ENCODE measurements at places on chromosomes 16 and 17. TPM values are rescaled to one million over a fixed set of nuclear protein-coding genes. Genes with fewer than 3 reads are reported as not detected.
A peak's percentile ranks its signal among the peaks of the same experiment; 100 is the strongest.

DNA sequence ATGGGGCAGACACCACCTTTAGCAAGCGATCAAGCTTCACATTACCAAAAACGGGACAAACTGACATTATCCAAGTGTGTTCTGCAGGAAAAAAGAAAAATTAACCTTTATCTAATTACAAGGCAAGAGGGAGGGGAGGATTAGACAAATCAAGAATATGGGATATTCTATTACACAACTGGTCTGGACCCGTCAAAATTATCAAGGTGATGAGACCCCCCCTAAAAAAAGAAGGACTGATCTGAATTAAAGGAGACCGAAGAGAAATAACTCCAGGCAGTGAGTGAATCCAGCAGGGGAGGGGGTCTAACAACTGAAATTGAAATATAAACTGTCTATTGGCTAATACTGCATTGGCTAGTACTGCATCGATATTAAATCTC lies 424 bp upstream of the NUBP1 start:
- H3K27me3 ChIP-seq = no peaks in the 10 kb centered on the region
- H3K4me3 ChIP-seq = peak overlapping the region; percentile 94
- H3K36me3 ChIP-seq = peaks cover 38% of the 10 kb centered on the region
- DNase-seq = no peak

- peaks cover 65% of the 10 kb centered on the region for H3K4me1 ChIP-seq
- peak overlapping the region; percentile 100 for H3K27ac ChIP-seq
- peak overlapping the region; percentile 96 for H3K4me3 ChIP-seq
These were observed 1.2 kb upstream of the HEXIM1 start for GRCh38 chr17:45146890-45147580.

DNA sequence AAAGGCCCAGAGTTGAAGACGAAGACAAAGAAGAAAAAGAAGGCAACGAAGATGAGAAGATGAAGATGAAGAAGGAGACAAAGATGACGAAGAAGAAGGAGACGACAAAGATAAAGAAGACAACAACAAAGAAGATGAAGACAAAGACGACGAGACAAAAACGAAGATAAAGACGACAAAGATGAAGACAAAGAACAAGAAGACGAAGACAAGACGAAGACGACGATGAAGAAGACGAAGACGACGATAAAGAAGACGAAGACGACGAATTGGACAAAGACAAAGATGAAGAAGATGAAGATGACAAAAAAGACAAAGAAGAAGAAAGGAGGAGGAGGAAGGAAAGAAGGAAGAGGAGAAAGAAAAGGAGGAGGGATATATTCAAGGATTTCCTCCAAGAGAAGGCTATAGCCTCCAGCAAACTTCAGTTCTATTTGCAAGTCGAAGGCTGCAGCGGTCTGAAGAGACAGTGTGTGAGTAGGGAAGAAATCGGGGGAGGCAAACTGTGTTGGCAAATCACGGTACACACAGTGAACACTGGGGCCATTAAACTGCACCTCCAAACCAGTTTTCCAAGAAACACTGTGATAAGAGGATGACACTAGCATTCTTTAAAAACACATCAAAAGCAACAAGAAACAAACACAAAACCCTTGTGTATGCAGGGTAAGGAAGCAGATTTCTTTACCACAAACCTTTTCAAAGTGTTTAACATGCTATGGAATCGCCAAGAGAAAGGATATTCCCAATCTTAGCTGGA lies 40.5 kb downstream of the MARF1 start:
- no peak overlapping the region for H3K27ac ChIP-seq
- H3K4me1 ChIP-seq = no peaks in the 10 kb centered on the region
- H3K36me3 ChIP-seq = peaks cover 98% of the 10 kb centered on the region

DNA sequence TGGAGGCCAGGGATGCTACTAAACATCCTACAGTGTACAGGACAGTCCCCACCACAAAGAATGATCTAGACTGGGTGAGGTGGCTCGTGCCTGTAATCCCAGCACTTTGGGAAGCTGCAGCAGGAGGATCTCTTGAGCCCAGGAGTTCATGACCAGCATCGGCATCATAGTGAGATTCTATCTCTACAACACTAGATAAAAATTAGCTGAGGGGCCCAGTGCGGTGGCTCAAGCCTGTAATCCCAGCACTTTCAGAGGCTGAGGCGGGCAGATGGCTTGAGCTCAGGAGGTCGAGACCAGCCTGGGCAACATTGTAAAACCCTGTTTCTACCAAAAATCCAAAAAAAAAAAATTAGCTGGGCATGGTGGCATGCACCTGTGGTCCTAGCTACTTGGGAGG lies 5.4 kb upstream of the ZNF500 start:
- DNase-seq = no peak
- peaks cover 12% of the 10 kb centered on the region for H3K4me1 ChIP-seq
- no peak overlapping the region for H3K4me3 ChIP-seq
- H3K36me3 ChIP-seq = no peaks in the 10 kb centered on the region

- peak overlapping the region; percentile 76 for H3K27ac ChIP-seq
- H3K36me3 ChIP-seq = peaks cover 2% of the 10 kb centered on the region
- no peak overlapping the region for H3K4me3 ChIP-seq
- no peak for DNase-seq
These were observed 26.3 kb downstream of the STAT5B start for GRCh38 chr17:42249681-42250446.

GRCh38 chr16:75593825-75594820 lies 27.9 kb downstream of the GABARAPL2 start:
- H3K27me3 ChIP-seq = no peaks in the 10 kb centered on the region
- no peaks in the 10 kb centered on the region for H3K4me1 ChIP-seq
- no peak for DNase-seq

GRCh38 chr17:49991409-49991808 lies 3.6 kb downstream of the DLX3 start:
- H3K4me3 ChIP-seq = no peak overlapping the region
- H3K36me3 ChIP-seq = no peaks in the 10 kb centered on the region
- H3K4me1 ChIP-seq = peaks cover 27% of the 10 kb centered on the region
- DNase-seq = no peak
- peaks cover 73% of the 10 kb centered on the region for H3K27me3 ChIP-seq
- no peak overlapping the region for H3K27ac ChIP-seq

The NXN gene
- total RNA-seq = 0.15 TPM

The VAC14 gene
- 53.4 TPM for total RNA-seq

The TBC1D3 gene
- total RNA-seq = 4.2 TPM

The HBQ1 gene
- not detected for total RNA-seq

The RECQL5 gene
- 55.9 TPM for total RNA-seq
